Stimulated activated CD8-positive, alpha-beta memory T cell treated with anti-CD3 and anti-CD28 coated beads, Interleukin-7, amount 100 ng/mL, for 24 hours (primary cell): ENCODE measurements at places on chromosomes 3 and 15.

- no peak for DNase-seq
Measured at GRCh38 chr3:140250945-140251344, 316.0 kb downstream of the CLSTN2 start.

GRCh38 chr3:155244699-155245098, 48.8 kb downstream of the STRIT1 start:
- DNase-seq: no peak

DNA sequence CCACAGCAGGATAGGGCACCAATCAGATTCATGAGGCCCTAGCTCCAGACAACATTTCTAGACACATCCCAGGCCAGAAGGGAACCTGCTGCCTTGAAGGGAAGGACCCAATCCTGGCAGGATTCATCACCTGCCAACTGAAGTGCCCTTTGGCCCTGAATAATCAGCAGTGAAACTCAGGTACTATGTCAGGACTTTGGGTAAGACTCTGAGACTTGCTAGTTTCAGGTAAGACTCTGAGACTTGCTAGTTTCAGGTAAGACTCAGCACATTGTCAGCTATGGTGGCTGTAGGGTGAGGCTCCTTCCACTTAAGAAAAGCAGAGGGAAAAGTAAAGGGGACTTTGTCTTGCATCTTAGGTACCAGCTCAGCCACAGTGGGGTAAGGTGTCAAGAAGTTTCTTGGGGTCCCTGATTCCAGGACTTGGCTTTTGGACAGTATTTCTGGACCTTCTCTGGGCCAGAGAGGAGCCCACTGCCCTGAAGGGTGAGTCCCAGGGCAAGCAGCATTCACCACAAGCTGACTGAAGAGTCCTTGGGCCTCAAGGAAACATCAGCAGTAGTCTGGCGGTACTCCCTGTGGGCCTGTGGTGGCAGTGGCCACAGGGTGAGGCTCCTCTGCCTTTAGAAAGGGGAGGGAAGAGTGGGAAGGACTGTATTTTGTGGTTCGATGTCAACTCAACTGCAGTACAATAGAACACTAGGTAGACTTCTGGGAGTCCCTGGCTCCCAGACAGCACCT, 13.7 kb upstream of the COL8A1 start:
- no peak for DNase-seq

DNA sequence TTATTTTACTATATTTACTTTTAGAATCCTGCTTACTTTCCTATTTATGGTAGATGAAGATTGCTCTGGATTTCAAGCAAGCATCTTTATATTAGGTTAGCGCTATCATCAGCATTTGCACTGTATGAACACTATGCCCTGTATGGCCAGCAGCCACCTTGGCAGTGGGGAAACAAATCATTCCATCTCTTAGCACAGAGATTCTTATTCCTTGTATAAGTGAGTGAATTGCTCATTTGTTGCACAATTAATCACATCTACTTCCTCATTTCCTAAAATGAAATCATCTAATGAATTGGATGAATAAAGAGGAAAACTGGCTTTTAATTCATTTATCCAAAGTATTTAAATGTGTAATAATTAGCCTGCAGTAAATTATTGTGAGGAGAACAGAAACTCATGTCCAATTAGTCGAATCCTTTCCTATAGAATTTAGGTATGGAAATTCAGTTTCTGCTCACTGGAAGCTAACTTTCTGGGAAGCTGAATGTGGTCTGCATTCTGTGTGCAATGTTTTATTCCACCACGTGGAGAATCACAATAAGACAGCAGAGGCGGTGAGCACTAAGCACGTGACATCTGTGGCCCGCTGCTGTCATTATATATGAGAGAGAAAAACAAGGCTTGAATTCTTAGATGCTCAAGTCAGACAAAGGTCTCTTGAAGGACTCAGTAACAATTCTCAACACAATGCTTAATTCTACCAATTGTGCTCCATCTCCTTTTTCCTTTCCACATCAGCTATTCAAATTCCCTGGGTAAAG, 93.4 kb downstream of the PEX5L start:
- no peak for DNase-seq

GRCh38 chr3:17290894-17291293, 406.1 kb downstream of the PLCL2 start:
- no peak for DNase-seq

GRCh38 chr3:171093462-171093861, 66.9 kb upstream of the SLC2A2 start:
- DNase-seq: no peak

DNA sequence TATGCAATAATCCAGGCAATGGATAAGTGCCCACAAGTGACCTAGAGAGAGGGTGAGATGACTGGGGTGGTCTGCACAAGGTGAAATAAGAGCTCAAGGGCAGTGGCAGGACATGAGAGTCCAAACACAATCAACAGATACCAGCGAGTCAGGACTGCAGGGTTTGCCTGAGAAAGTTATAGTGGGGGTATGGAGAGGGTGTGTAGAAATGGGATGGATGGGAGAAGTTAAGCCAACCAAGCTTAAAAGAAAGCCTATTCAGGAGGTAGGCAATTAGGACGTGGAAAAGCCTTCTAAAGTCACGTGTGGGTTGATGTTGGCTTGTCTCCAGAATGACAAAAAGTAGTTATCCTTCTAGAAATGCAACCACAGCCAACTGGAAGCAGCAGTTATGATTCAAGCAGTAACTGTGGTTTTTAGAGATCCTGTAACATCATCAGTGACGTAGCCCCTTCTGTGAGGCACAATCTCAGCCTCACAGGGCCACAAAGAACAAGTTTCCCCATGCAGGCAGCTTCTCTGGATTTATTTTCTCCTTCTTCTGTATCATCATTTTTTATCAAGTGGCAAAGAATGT, 56.1 kb downstream of the FAM174B start:
- DNase-seq: no peak

GRCh38 chr3:140470962-140471361, 206.9 kb upstream of the TRIM42 start:
- no peak for DNase-seq

- no peak for DNase-seq
Measured at GRCh38 chr15:95541301-95541700, 789.2 kb upstream of the NR2F2 start.
